Activated CD4-positive, alpha-beta T cell treated with anti-CD3 and anti-CD28 coated beads for 36 hours (primary cell): ENCODE measurements at places on chromosomes 6 and 20.

DNA sequence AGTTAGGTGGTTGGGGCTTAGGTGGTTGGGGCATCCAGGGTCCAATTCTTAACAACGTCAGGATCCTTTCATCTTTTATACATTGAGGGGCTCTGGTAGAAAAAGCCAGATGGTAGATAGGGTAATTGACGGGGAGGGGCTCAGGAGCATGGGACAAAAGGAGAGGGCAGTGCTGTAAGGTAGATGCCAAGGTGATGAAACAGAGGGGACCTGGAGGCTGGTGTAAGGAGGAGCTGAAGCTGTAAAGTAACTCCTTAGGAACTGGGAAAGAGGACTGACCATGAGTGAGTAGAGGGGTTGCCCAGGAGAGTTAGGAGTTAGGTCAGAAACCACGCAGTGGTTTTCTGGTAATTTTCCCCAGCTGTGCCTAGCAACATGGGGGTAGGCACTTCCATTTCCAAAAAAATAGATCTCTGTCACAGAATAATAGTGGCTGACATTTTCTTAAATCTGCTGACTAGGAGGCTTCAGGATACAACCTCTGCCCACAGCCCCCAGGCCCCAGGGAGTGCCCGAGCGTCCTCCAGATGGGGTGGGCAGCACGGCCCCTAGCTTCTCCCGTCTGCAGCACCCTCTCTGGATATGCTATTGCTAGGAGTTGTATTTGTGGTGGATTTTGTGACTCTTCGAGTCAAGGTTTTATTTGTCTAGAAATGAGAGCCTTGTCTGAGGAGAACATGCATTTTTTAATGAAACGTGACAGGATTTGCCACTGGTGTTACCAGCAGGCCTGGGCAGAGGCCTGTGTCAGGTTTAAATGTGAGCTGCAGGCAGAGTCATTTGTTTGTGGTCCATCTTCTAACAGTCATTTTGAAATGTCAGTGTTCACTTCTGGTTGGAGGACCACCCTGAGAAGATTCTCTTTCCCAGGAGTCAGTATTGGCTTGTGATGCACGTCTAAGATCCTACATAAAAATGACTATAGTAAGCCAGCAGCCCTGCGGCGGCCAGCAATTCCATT is 44.6 kb downstream of the TULP4 start:
- H3K4me1 ChIP-seq: peaks cover 38% of the 10 kb centered on the region
- H3K4me3 ChIP-seq: no peak overlapping the region
- H3K27me3 ChIP-seq: no peaks in the 10 kb centered on the region
- no peaks in the 10 kb centered on the region for H3K36me3 ChIP-seq

GRCh38 chr20:11980263-11980662 is 62.6 kb downstream of the BTBD3 start:
- no peaks in the 10 kb centered on the region for H3K27me3 ChIP-seq
- H3K4me1 ChIP-seq: no peaks in the 10 kb centered on the region
- H3K4me3 ChIP-seq: no peak overlapping the region
- DNase-seq: no peak
- H3K36me3 ChIP-seq: no peaks in the 10 kb centered on the region

GRCh38 chr6:11700118-11700718 is 78.4 kb downstream of the ADTRP start:
- peaks cover 32% of the 10 kb centered on the region for H3K4me1 ChIP-seq
- H3K36me3 ChIP-seq: peaks cover 1% of the 10 kb centered on the region
- no peaks in the 10 kb centered on the region for H3K27me3 ChIP-seq
- no peak overlapping the region for H3K27ac ChIP-seq
- DNase-seq: no peak
- no peak overlapping the region for H3K4me3 ChIP-seq

DNA sequence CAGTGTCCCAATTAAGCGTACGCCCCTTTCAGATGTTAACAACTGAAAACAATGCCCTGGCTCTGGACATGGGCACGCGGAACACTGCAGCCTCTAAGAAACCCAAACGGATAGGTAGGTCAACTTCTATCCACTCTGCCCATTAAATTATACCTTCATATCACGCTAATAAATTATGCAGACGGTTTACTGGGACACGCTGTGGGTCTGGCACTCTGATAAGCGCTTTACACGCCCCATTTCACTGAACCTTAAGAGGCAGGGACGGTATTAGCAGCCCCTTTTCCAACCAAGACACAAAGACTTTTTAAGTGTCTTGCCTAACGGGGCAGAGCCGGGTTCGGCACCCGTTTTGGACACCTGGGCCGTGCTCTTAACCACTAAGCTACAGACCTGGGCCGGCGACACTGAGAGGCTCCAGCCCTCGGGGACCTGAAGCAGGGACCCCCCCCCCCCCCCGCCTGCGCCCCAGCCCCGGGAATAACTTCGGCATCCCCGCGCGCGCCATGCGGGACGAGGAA is 744 bp downstream of the STAU1 start:
- peak overlapping the region; percentile 89 for H3K27ac ChIP-seq
- H3K27me3 ChIP-seq: no peaks in the 10 kb centered on the region
- peak overlapping the region; percentile 96 for H3K4me3 ChIP-seq
- peaks cover 23% of the 10 kb centered on the region for H3K36me3 ChIP-seq
- peaks cover 44% of the 10 kb centered on the region for H3K4me1 ChIP-seq

GRCh38 chr20:38023181-38024001 is 9.9 kb downstream of the TTI1 start:
- H3K4me3 ChIP-seq: no peak overlapping the region

- no peak for DNase-seq
- H3K27me3 ChIP-seq: no peaks in the 10 kb centered on the region
- peaks cover 9% of the 10 kb centered on the region for H3K4me1 ChIP-seq
Measured at GRCh38 chr6:134449781-134450180, 131.9 kb upstream of the SGK1 start.

DNA sequence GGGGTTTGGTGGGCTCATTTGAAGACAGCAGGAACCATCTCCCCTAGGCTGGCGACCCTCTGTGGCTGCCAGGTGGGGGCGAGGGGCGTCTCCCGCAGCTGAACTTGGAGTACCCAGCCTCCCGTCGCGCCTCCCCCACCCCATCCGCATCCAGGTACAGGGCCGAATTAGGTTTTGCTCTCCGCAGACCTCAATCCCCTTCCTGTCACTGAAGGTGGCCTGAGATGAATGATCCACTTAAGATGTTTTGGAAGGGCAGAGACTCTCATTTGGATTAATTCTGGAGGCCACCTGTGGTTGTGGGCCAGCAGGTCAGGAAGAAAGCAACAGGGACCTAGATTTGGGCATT is 493 bp downstream of the CD83 start:
- H3K4me1 ChIP-seq: peaks cover 49% of the 10 kb centered on the region
- DNase-seq: no peak
- H3K4me3 ChIP-seq: peak overlapping the region; percentile 99
- H3K27ac ChIP-seq: peak overlapping the region; percentile 94
- peaks cover 40% of the 10 kb centered on the region for H3K36me3 ChIP-seq
- H3K27me3 ChIP-seq: no peaks in the 10 kb centered on the region

DNA sequence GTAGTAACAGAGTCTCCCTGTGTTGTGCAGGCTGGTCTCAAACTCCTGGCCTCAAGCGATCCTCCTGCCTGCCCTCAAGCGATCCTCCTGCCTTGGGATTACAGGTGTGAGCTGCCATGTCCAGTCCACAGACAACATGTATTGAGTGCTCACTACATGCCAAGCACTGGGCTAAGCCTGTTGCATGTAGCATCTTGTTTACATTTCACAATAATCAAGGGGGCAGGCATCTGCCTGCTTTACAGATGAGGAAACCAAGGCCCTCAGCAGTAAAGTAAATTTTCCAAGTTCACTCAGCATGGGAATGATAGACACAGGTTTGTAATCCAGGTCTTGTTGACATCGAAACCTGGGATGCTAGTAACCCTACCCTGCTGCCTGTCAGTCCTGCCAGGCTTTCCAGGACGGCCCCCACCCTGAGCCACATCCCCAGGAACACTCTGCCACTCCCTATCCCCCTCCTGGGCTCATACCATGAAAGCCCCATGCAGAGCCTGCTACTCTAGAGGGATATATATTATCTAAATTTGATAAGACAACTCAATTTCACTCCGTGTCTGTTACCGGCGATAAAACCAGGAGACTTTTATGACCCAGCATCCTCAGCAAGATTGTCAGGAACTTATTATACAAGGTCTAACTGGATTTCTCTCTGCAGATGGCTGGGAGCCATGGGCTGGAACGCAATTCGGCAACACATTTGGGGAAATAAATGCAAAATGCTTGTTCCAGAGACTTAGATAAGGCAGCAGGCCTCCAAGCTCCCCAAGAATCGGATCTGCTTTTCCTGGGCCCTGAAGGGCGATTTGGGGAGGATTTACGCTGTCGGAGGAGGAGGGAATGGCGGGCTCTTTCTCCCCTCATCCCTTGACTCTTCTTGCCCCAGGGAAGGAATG is 30.4 kb downstream of the CD40 start:
- no peaks in the 10 kb centered on the region for H3K27me3 ChIP-seq
- H3K36me3 ChIP-seq: no peaks in the 10 kb centered on the region
- DNase-seq: no peak
- no peak overlapping the region for H3K27ac ChIP-seq
- no peaks in the 10 kb centered on the region for H3K4me1 ChIP-seq

DNA sequence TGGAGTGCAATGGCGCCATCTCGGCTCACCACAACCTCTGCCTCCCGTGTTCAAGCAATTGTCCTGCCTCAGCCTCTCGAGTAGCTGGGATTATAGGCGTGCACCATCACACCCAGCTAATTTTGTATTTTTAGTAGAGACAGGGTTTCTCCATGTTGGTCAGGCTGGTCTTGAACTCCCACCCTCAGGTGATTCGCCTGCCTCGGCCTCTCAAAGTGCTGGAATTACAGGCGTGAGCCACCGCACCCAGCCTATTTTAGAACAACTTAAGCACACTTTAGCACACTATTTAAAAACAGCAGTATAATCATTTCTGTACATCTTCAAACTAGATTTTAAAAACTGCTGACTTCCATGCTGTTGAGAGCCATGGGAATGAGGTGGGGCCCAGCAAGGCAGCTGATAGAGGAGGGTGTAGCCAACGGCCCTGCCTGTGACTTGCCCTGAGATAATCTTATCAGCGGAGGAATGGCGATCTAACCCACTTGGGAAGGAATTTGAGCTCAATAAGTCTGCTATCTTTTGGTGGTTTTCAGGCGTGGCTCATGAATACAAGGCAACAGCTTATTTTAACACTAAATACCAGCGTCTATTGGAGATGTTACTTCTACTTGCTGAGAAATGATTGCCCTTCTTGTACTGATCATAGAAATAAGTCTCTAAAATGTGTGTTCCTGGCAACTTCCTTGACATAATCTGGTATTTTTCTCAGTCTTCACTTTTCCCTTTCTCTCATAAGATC is 12.1 kb downstream of the ZDHHC14 start:
- H3K4me1 ChIP-seq: no peaks in the 10 kb centered on the region
- H3K27ac ChIP-seq: no peak overlapping the region
- no peak for DNase-seq
- H3K27me3 ChIP-seq: no peaks in the 10 kb centered on the region
- H3K4me3 ChIP-seq: no peak overlapping the region

- no peaks in the 10 kb centered on the region for H3K36me3 ChIP-seq
- H3K27ac ChIP-seq: no peak overlapping the region
- H3K4me3 ChIP-seq: no peak overlapping the region
- DNase-seq: no peak
- peaks cover 12% of the 10 kb centered on the region for H3K27me3 ChIP-seq
Measured at GRCh38 chr6:21478883-21479539, 114.5 kb upstream of the SOX4 start.

- H3K36me3 ChIP-seq: no peaks in the 10 kb centered on the region
- no peaks in the 10 kb centered on the region for H3K4me1 ChIP-seq
- DNase-seq: no peak
- no peaks in the 10 kb centered on the region for H3K27me3 ChIP-seq
Measured at GRCh38 chr20:33796263-33796906, 14.8 kb upstream of the CHMP4B start.

DNA sequence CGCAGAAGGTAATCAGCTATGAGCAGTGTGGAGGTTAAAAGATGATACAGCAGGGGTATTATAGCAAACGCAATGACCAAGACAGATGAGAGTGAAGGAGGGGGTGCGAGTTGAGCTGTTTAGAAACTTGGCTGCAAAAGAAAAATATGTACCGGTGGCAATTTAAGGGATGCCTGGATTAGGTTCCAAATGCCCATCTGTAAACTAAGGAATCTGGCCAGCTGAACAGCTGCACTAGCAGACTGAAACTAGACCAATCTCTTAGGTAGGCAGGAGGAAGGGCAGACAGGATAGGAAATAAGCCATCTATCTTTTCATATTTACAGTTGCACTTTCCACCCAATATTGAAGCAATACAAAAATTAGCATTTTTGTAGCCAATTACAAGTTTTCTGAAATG is 407.6 kb downstream of the HTR1B start:
- no peak overlapping the region for H3K4me3 ChIP-seq
- no peaks in the 10 kb centered on the region for H3K27me3 ChIP-seq
- no peaks in the 10 kb centered on the region for H3K36me3 ChIP-seq
- H3K4me1 ChIP-seq: no peaks in the 10 kb centered on the region

DNA sequence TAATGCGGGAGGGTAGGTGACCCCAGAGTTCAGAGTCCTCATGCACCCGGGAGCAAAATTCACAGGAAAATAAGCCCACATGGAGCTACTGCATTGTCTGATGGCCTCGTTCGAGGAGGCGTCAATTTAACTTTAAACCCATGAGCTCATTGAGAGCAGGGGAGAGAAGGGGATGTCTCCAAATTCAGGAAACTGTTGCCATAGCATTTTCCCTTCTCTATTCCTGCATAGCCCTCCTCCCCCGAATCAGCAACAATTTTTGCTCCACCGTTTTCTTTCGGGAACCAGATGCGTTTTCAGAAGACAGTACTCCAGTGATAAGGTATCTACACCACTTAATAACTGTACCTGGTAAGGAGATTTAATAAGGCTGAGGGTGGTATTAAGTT is 324 bp upstream of the LAMP5 start:
- no peaks in the 10 kb centered on the region for H3K4me1 ChIP-seq
- H3K36me3 ChIP-seq: no peaks in the 10 kb centered on the region
- DNase-seq: no peak
- H3K4me3 ChIP-seq: no peak overlapping the region
- H3K27ac ChIP-seq: no peak overlapping the region
- H3K27me3 ChIP-seq: peaks cover 64% of the 10 kb centered on the region

DNA sequence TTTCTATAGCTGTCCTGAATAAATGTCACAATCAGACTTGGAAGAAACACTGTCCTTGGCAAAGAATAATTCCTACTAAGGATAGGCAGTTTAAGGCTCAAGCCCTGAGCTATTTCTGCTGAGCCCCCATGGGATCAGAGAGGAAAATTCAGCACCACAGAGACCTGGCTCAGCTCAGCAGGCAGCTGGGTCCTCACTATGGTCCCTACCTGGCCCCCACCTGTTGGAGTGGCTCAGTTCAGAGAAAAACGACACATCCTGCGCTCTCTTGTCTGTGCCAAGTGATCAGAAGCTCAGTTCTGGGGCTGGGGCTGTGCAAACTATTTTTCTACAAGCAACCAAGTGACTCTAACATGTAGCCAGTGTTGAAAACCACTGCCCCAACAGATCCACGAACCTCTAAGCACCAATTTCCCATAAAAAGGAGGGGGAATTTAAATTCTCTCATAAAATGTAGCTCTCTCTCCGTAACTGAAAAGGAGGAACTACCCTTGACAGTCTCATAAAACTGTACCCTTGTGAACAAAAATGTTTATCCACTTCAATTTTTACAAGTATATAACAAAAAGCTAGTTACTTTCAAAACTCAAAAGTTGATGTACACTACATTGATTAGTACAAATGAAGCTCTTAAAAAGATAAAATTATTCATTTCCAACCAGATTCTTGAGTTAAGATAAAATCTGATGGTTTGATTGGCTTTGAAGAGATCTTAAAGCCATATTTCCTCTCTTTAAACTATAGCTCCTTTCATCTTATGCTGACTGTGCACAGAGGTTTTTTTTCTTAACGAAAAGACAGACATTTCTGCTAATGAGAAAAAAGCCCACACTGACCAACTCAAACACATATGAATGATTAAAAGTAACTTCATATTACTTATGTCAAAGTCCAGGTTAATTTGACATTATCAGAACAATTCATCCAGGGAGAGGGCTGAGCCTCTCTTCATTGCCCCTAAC is 52.0 kb downstream of the KIF13A start:
- peaks cover 4% of the 10 kb centered on the region for H3K4me1 ChIP-seq
- H3K4me3 ChIP-seq: no peak overlapping the region
- H3K27ac ChIP-seq: no peak overlapping the region
- H3K36me3 ChIP-seq: no peaks in the 10 kb centered on the region
